Endothelial cell of umbilical vein (primary cell): ENCODE measurements at places on chromosomes 12 and 14. TPM values are rescaled to one million over a fixed set of nuclear protein-coding genes. Genes with fewer than 3 reads are reported as not detected.

DNA sequence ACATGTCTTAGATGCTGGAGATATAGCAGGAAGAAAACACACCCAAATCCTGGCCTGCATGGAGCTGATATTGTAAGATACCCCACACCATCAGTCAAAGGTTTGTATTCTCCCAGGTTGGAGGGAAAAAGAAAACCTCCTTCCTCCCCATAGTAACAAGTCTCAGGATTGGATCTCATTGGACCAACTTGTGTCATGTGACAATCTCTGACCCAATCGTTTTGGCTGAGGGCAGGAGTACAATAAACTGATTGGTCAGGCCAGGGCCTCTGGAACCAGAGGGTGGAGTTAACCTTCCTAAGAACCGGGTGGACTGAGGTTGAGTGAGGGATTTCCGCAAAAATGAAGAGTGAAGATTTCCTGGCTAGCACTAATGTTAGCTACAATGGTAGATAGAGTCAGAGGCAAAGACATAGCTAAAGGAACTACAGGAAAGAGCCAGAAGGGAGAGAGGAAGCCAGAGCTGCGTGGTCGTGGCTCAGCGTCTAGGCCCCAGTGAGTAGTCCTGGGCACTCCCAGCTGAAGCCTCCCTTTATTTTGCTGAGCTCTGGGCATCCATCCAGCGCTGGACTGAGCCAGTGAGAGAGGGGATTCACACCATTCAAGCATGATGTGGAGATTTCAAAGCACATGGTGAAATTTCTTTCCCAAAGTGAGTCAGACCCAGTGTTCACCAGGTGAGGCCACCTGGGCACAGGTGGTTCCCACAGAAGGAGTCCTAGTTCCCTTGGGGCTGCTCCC lies 219.9 kb downstream of the AACS start:
- DNase-seq, result no peak

DNA sequence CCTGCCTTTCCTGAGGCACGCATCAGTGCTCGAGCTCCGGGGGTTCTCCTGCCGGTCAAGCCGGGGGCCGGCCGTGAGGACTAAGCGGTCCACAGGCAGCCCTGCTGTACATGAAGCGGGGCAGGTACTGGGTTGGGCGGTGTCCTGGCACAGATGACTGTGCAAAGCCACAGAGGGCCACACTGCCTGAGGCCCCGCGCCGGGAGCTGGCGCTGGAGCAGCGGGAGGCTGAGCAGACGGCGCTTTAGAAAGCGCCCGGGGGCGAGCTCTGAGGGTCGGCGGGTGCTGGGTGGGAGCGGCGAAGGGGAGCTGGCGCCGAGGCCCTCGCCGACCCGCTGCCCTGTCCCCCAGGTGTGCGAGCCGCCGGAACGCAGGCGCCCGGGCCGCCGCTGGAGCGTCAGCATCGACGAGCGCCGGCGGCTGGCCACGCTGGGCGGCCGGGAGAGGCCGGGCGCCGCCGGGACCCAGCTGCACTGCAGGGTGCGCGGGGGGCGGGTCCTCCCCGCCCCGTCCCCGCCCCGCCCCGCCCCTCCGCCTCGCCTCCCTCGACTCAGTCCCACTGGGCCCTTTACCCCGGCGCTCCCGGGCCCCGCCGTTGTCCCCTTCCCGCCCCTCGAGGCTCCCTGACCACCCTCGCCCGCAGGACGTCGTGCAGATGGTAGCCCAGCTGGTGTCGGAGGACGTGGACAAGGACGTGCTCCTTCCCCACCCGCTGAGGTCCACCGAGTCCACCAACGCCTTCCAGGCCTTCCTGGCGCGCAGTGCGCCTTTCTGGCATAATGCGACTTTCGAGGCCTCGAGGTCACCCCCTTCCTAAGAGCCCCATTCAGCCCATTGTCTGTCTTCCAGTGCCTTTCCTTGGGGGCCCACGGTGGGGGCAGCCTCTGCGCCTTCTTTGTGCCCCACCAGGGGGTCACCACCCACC lies 8.3 kb upstream of the MTA1 start:
- DNase-seq, result peak; percentile 24

DNA sequence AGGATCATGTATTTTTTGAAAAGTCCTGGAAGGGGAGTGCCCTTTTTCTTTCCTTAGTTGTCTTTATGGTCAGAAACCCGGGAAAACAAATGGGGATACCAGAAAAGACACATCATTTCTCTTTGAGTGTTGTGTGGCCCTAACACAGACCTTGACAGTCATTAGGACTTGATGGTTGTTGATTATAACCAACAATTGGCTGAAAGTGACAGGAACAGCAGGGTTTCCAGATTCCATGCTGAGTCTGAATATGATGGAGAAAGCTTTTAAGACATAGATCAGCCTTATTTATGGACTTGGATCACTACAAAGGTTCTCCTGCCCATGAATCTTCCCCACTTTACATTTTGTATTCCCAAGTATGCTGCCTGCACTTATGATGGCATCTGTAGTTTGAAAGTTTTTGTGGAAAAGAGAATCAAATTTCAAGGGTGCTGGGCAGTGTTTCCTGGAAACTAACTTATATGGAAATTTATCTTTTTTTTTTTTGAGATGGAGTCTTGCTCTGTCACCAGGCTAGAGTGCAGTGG lies 30.4 kb downstream of the POLR3B start:
- DNase-seq, result no peak

Gene DPY19L2
- 0.38 and 0.59 TPM in 2 replicates for polyA plus RNA-seq

Gene MYL2
- not detected in 2 replicates for polyA plus RNA-seq

- DNase-seq, result no peak
Measured at GRCh38 chr14:97058589-97058988, 261.4 kb downstream of the VRK1 start.

Gene RNU4-1
- polyA plus RNA-seq, result under 0.01 TPM in 2 replicates

GRCh38 chr14:92711976-92712653 lies 36.3 kb downstream of the LGMN start:
- DNase-seq, result no peak

Gene KCNJ8
- polyA plus RNA-seq, result not detected in 2 replicates

Gene SAMD15
- 0.10 and 0.51 TPM in 2 replicates for polyA plus RNA-seq

DNA sequence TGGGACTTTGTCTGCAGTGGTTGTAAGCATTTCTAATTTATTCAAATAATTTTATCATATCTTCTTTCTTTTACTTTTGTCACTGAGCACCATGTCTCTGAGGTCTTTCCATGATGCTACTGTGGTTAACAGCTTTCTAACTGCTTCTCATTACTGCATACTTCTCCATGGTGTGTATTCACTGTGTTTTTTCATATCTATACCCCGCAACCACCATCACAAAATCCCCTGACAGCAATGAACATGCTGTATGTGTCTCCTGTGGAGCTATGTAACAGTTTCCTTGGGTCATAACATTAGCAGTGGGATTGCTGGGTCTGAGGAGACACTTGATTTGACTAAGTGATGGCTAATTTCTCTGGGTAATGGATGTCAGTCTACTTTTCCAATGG lies 29.2 kb upstream of the CHST11 start:
- DNase-seq, result no peak

GRCh38 chr12:26077915-26078702 lies 46.7 kb downstream of the BHLHE41 start:
- DNase-seq, result no peak

DNA sequence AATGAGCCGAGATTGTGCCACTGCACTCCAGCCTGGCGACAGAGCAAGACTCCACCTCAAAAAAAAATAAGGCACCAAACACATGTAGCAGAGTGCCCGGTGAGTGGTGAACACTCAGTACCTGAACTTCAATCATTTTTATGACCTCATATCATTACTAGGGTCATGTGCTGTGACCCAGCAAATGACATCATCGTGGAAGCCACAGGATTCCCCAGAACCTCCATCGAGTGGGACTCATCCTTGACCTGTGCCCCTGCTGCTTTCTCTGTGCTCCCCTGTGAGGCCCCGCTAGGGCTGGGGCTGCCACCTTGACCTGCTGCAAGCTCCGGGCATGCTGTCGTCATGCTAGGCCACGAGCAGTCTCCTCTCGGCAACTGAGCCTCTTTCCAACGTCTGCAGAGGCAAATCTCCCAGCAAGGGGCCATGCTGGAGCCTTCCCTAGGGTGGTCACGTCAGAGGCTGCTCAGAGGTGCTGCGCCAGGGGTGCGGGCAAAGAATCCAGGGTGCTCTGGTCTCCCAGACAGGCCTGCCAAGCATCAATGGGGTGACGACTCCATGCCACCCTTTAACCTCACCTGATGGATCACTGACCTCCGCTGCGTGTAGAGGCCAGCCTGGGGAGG lies 18.5 kb downstream of the GLTP start:
- no peak for DNase-seq

Gene CFAP251
- polyA plus RNA-seq, result 3.0 and 3.3 TPM in 2 replicates

DNA sequence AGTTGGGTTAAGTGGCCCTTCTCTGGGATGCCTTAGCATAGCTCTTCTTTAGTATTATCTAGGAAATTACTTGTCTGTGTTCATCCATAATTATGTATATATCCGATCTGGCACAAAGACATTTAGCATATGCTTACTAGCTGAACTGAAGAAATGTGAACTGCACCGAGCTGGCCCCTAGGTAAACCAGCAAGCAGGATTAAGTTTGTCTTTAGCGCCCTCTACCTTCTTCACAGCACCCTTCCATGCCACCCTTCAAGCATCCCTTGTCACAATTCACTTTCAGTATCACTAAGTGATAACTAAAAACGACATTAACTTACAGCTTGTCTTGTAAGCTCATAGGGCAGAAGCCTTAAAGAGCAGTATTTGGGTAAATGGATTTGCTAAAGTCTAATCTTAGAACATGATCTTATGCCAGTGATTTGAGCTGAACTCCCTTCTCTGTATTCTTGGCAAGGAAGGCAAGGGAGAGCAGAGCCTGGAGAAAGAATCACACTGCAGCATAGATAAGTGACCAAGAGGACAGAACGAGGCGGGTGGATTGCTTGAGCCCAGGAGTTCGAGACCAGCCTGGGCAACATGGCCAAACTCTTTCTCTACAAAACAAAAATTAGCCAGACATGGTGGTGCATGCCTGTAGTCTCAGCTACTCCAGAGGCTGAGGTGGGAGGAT lies 2.6 kb upstream of the HAL start:
- DNase-seq, result peak; percentile 68

Gene ATG101
- polyA plus RNA-seq, result 67.5 and 78.4 TPM in 2 replicates

DNA sequence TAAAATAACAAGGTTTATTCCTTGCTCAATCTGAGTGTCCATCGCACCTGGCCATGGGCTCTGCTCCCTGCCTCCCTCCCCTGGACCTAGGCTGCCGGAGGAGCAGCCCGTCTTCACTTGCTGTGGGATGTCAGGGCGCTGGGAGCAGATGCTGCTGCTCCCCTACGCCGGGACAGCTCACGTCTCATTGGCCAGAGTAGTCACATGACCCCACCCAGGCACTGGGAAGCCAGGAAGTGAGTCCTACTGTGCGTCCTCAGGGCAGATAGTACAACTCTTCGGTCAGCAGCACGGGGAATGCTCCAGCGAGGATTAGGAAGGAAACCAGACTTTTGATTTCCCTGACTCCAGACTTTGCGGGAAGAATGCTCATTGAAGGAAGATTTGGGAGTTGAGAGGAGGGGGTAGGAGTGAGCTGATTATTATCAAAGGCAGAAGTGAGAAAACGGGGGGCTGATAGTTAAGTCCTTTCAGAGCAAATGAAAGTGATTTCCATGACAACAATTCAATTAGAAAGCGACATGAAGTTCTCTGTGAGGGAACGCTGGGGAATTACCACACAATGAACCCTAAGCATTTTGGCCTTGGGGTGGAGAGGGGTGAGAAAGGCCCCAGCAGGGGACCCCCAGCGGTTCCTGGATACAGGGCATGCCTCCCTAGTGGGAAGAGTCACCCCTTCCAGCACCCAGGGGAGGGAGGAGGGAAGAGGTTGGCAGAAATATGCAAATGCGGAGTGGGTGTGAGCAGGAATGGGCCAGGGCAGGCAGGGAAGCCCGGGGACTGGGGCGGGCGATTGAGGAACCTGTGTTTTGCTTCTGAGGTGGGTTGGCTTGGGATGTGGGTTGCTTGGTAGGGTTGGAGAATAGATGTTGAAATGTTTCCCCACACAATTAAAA lies 215.5 kb downstream of the AACS start:
- no peak for DNase-seq

GRCh38 chr12:130862161-130862560 lies 9.7 kb upstream of the RAN start:
- DNase-seq, result no peak

DNA sequence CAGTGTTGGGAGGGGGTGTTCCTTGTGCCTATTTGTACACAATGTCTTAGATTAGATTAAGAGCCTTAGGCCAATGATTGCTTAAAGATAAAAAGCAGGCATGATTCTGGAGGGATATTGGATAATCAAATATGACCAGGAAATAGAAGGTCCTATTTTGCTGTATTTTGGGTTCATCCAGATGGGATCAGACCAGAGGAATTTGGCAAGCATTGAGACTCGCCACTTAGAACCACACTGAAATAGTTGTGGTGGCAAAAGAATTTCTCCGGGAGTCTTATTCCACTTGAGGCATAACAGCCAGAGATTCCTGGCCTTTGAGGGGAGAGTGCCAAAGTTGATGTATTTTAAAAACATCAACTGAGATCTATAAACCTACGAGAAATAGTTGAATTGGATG lies 327.2 kb downstream of the RAD51B start:
- no peak for DNase-seq

- peak; percentile 37 for DNase-seq
Measured at GRCh38 chr12:53660041-53660440, 15.8 kb downstream of the ATP5MC2 start.

DNA sequence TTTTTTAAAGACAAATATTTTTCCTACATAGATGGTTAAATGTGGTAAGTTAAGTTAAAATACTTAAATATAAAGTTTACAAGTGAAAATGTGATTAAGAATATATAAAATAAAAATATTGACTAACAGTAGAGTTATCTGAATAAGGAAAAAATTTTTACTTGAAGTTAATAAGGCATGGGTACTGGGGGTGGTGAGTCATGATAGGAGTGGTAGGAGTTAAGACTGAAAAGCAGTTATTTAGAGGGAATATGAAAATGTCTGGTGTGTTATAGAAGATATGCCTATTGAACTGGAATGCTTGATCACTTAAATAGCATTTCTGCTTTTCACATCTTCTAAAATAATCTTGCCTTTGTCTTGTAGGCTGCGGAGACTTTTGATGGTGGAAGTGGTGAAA lies 68.7 kb downstream of the CCDC91 start:
- no peak for DNase-seq

- no peak for DNase-seq
Measured at GRCh38 chr12:23587833-23588559, 361.5 kb downstream of the SOX5 start.

- DNase-seq, result peak; percentile 40
Measured at GRCh38 chr14:31206536-31207286, 882 bp downstream of the HECTD1 start.

Gene OLR1
- not detected in 2 replicates for polyA plus RNA-seq

DNA sequence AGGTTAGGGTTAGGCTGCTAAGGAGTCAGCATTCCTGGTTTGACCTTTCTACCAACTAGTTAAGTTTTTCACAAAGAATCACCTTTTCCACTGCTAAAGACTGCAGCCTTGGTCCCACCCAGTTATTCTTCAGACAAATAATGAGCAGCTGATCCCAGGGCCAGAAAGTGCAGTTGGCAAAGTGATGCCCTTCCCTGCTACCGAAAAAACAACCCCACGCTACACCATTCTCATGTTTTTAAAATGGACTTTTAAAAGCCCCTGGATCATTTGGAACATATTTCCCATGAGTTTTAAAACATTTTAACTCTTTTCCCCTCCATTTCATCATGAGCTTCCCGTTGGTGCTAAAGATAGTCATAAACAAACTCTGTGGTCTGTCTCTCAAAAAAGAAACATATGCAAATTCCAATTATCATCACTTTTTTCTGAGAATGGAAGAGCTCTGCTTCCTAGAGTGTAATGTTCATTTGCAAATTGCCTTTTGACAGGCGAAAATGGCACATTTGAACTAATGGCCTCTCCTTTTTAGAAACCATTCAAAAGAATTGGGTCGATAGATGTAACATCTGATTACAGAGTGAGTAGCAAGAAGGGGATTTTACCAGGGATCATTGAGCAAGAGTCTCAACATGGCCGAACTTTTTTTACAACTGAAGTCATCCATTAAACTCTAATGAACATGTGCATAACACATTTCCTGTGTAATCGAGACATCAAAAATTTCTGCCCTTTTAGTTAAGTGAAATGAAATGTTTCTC lies 129.3 kb upstream of the RAP1B start:
- no peak for DNase-seq

Gene PARP11
- polyA plus RNA-seq, result 2.9 and 3.0 TPM in 2 replicates
